ENCODE measurements at places on chromosomes 11 and 22.

DNA sequence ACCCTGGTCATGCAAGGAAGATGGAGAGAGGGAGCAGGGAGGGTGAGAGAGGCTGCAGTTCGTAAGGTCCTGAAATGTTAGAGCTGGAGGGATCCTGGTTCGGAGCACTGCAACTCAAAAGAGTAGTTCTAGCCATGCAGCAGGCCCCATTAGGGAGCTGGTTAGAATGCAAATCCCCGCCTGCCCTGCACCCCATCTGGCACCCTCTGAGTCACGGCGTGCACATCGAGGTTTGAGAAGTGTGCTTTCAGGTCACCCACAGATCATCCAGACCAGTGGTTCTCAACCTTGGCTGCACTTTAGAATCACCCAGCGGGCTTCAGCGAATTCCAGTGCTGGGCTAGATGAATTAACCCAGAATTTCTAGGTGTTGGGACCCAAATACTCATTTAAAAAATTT lies 48.2 kb downstream of the ST3GAL4 start:
- no peak for DNase-seq

- no peak for DNase-seq
Measured at GRCh38 chr11:106937111-106937510, 81.2 kb downstream of the GUCY1A2 start.

DNA sequence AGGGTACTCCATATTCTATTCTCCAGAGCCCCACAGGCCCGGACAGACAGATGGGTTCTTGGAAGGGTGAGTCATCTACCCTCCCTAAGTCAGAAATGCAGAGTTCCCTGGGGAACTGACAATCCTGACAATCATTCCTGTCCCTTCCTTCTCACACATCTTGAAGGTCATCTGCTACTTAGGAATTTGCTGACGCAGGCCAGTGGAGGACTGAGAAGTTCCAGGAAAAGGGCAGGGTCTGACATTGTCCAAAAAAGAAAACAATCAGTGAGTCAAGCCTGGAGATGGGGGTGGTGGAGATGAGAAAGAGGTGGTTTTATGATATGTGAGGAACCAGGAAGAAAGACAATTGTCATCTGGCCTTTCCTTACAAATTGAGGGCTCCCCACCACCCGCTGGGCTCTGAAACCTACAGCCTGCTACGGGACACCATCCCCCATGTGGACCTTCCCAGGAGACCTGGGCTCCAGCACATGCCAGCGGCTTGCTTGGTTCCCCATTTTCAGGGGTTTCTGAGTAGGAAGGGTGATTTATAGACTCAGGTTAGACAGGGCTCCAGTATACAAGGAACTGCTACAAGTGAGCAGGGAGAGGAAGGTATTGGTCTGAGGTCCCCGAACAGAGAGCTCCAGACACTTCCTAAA lies 12.9 kb downstream of the CD59 start:
- no peak for DNase-seq

DNA sequence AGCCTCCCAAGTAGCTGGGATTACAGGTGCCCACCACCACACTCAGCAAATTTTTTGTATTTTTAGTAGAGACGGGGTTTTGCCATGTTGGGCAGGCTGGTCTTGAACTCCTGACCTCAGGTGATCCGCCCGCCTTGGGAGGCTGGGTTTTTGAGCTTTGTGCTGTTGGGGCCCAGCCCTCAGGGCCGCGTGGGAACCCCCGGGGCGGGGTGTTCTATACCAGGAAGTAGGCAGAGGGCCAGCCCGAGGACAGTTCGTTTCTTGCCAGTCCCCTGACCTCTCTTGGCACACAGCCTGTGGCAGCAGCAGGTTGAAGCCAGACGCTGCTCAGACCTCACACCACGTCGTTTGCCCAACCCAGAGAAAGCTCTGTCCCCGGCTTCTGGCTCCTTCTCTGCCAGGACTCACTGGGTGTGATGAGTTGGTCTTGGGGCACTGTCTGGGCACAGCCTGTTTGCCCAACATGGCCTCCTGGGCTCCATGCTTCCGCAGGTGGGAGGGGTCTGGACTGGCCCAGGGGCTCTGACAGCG lies 24.9 kb upstream of the CHKA start:
- DNase-seq = no peak

- no peak for DNase-seq
Measured at GRCh38 chr22:44888491-44889254, 121.1 kb downstream of the PHF21B start.

- no peak for DNase-seq
Measured at GRCh38 chr22:49975543-49976389, 15.2 kb downstream of the PIM3 start.

DNA sequence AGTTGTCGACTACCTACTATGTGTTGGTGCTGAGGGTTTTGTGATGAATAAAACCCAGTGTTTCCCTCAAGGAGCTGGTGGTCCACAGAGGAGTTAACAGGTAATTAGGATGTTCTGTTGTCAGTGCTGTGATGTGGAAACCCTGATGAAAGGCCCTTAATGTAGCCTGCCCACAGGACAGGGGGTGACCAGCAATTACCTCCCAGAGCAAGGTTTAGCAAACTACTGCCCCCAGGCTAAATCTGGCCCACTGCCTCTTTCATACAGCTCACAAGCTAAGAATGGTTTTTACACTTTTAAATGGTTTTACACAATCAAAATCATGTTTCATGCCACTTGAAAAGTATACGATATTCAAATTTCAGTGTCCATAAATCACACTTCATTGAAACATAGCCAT lies 536.2 kb downstream of the MIAT start:
- DNase-seq = no peak

DNA sequence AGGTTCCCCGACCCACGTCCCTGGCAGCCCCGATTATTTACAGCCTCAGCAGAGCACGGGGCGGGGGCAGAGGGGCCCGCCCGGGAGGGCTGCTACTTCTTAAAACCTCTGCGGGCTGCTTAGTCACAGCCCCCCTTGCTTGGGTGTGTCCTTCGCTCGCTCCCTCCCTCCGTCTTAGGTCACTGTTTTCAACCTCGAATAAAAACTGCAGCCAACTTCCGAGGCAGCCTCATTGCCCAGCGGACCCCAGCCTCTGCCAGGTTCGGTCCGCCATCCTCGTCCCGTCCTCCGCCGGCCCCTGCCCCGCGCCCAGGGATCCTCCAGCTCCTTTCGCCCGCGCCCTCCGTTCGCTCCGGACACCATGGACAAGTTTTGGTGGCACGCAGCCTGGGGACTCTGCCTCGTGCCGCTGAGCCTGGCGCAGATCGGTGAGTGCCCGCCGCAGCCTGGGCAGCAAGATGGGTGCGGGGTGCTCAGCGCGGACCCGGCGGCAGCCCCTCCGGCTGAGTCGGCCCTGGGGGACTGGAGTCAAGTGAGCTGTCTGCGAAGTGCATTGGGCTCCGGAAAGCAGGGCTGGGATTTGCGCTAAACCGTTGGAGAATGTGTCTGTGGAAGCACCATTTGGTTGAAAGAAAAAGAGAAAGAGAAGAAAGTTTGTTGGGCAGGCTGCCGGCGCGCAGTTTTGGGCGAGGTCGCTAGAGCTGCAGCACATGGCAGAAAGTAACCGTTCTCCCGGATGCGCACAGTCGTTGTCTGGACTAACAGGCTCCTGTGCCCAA lies at the start of gene CD44:
TSS of gene CD44 (plus strand) at position 229 of the 779 bp plus-strand sequence. CDS start at position 362, 133 bp downstream.
- peak; percentile 9 for DNase-seq

- no peak for DNase-seq
Measured at GRCh38 chr11:109972181-109972715, 120.9 kb upstream of the ZC3H12C start.

- DNase-seq = no peak
Measured at GRCh38 chr22:32897400-32897799, 95.9 kb downstream of the TIMP3 start.

DNA sequence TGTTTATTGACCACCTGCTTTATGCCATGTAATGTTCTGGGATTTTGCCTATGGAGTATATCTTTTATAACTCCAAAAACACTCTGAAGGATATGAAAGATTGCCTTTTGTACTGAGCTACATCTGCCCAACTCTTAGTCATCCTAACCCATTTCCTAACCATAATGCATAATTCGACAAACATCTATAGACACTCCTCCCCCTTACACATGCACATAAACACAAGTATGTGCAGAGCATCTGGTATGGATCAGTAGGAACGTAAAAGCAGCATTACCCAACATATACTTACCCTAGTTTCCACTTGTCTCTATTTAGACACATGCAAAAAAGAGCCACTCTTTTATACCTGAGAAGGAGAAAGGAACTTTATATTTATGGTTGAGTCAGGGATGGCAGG lies 272.8 kb downstream of the FAM76B start:
- no peak for DNase-seq

- DNase-seq = no peak
Measured at GRCh38 chr11:70418130-70418529, 19.8 kb downstream of the CTTN start.

DNA sequence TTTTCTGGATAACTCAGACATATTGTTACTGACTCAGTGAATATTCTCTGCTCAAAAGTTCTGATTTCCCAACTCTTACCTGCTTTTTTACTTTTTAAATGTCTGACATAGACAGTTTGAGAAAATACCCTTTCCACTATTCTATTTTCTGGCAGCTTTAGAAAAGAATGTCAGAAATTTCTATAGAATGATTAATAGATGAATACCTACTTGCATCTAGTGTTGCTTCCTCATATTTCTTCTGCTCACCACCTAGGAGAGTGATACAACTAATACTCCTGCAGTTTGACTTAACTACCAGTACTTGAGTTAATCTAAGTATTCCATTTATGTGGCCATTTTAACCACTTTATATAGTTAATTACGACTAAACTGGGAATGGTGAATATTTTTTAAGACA lies 55.2 kb downstream of the KDM2A start:
- no peak for DNase-seq

DNA sequence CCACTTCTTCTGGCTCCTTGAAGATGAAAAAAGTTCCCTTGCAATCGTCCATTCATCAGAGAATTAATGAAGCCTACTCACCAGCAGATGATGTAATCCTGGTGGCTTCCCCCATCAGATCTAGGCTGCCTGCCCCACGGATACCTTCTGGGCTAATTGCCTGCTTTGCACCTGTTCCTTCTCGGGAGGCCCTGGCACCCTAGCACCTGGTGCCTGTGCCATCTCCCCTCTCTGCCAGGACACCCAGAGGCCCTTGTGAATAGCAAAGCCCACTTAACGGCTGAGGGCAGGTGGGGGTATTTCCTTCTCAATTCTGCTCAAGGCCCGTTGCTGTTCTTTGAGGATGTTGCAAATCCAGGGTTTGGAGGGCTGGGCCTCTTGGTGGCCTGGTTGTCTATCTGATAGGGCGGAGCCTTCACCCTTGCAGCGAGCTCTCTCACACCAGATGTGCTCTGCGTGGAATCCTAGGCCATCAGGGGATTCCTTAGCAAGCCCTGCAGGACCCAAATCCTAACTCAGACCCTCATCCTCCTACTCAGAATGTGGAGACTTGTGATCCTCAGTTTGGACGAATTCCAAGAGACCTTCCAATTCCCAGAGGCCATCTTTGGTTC lies at the start of gene LMO2:
TSS of gene LMO2 (minus strand) at position 363 of the 614 bp plus-strand sequence. CDS start 22,360 bp downstream, outside the sequence.
- peak; percentile 94 for DNase-seq

GRCh38 chr11:74672332-74672955 lies 58.8 kb downstream of the CHRDL2 start:
- no peak for DNase-seq

GRCh38 chr11:17171916-17172315 lies 35.9 kb downstream of the PIK3C2A start:
- DNase-seq = no peak

- DNase-seq = no peak
Measured at GRCh38 chr22:18067121-18067520, 10.7 kb upstream of the PEX26 start.

DNA sequence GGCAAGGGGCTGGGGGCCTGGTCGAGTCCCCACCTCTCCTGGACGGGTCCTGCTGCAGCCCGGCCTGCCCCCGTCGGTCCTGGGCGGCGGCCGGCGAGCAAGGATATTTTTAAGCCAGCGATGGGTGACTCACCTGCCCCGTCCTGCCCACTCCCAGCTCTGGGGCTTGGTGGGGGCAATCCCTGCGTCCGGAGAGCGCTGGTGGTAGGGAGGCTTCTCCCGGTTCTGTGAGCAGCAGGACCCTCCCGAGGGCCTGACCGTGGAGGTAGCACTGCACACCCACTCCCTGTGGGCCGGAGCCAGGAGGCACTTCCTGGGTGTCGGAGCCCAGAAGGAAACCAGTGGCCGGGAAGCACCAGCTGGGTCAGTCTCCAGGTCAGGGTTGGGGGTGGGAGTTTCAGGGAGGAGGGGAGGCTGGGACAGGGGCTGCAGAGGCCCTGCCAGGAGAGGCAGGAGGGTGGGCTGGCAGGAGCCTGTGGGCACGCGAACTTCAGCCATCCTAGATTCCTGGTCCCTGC lies 467 bp downstream of the EPS8L2 start:
- DNase-seq = no peak

DNA sequence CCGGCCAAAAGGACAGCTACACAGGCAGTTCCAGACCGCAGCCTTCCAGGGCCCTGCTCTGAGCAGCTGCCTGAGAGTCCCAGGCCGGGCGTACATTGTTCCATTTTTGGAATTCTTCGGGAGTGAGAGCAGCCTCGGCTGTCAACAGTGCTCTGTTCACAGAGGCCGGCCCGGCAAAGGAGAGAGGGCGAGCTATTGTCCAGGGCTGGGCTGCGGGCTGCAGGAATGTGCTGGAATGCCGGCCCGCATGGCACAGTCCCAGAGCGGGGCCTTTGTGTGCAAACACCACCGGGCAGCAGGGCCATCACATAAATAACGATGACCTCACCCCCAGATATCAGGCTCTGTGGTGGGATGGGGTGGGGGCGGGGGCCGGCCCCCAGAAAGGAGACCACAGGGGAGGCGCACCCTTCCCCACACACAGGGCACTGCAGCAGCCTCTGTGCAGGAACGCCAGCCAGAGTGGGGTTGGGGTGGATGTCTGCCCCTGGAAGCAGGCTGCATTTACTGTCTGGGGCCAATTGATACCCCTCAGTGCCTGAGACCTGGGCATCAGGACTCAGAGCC lies 15.8 kb downstream of the LINC01488 start:
- no peak for DNase-seq

- DNase-seq = no peak
Measured at GRCh38 chr22:44363980-44364750, 51.4 kb upstream of the SHISAL1 start.

DNA sequence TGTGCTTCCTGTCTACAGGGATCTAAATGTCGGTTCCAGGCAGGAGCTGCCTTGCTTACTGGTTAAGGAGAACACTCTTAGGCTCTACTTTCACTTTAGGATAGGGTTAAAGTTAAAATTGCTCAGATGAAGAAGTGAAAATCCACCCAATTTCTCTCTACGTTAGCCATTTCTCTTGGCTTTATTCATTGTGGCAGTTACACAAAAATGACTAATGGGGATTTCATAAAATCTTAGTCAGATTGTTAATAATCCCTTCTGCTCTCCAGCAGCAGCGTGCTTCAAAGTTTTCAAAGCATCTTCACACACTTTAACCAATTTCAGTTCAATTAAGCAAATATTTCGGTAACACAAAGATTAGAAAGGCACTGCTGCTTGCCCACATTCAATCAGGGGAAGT lies 58.4 kb upstream of the RCN1 start:
- no peak for DNase-seq

- DNase-seq = no peak
Measured at GRCh38 chr11:77073328-77074001, 6.7 kb downstream of the CAPN5 start.

- no peak for DNase-seq
Measured at GRCh38 chr11:73537969-73538368, 59.9 kb downstream of the FAM168A start.

- DNase-seq = no peak
Measured at GRCh38 chr22:35506259-35506570, 34.4 kb upstream of the RASD2 start.

- no peak for DNase-seq
Measured at GRCh38 chr22:48053486-48053885, 1291.0 kb downstream of the TBC1D22A start.

All from NCI-H1105 (cell line).